ENCODE measurements at places on chromosomes 1 and 21.

DNA sequence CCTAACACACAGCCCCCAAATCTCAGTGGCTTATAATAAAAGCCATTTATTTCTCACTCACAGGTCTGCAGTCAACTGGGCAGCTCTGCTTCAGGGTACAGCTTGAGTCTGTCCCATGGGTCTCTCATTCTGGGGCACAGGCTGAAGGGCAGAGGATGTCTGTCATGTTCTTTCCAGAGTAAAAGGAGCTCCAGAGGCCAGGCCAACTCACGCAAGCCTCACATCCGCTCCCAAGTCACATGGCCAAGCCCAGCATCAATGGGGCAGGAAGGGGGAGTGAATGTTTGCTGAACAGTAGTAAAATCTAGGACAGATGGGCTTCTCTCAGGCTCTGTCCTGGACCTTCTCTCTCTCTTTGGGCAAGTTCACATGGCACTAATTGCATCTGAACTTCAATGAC lies 7.1 kb upstream of the SSBP3 start:
- peak; percentile 15 for DNase-seq

GRCh38 chr1:13756557-13757315 lies 56.7 kb downstream of the PRDM2 start:
- no peak for DNase-seq

DNA sequence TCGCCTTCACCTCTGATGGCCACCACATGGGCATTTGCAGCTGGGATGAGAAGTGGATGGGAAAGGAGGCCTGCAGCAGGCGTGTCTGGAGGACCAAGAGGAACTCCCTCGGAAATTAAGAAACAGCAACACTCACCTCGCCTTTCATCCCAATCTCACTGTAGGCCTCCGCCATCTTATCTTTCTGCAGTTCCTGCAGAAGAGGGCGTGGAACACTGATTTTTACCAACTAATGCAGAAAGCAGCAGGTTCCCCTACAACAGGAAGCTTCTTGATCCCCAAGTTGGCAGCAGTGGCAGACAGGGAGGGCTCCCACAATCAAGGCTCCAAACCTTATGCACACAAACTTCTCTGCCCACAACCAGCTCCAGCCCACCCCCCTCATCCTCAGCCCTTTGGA lies 84.4 kb downstream of the CD247 start:
- no peak for DNase-seq

GRCh38 chr1:111719135-111719534 lies 20.1 kb downstream of the INKA2 start:
- DNase-seq, result no peak

GRCh38 chr1:167882376-167882775 lies 31.6 kb downstream of the ADCY10 start:
- DNase-seq, result no peak

DNA sequence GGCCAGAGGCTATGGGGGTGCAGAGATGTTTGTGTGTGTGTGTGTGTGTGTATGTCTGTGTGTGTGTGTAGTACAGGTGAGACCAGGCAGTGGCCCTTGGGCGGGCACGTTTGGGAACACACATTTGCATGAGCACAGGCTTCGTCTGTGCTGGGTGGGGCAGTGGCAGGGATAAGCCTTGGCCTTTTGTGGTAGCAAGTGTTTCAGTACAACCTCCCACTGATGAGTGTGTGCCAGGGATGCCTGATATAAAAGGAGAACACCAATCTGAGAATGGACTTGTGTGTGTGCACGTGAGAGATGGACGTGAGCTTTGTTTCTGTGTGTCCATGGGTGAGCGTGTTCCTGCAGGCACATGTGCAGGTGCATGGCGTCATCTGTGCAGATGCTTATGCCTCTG lies 3.0 kb downstream of the NTRK1 start:
- no peak for DNase-seq

- no peak for DNase-seq
These were observed 145.1 kb upstream of the WNT4 start for GRCh38 chr1:22287946-22288520.

DNA sequence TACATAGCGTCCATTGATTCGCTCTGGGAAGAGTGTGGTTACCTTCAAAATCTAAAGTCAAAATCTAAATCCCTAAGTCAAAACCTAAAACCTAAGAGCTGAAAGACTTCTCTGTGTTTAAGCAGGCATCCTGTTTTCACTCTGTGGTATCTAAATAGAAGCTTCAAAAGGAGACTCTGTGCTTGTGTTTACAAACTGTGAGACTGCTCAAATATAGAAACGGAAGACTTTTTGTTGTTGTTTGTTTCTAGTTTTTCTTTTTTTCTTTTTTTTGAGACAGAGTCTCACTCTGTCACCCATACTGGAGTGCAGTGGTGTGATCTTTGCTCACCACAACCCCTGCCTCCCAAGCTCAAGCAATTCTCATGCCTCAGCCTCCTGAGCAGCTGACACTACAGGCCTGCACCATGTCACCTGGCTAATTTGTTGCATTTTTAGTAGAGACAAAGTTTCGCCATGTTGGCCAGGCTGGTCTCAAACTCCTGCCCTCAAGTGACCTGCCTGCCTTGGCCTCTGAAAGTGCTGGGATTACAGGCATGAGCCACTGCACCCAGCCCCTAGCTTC lies 425.9 kb downstream of the SMYD3 start:
- no peak for DNase-seq

DNA sequence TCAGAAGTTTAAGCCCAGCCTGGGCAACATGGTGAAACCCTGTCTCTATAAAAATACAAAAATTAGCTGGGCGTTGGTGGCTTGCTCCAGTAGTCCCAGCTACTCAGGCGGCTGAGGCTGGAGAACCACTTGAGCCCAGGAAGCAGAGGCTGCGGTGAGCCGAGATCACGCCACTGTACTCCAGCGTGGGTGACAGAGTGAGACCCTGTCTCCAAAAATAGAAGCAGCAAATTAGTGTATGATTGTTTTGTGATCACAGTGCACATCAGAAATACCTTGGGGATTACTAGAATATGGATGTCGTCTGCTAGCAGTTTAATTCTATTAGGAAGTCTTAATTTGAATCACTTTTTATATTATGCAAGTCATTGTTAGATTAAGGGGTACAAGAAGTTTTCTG lies 59.0 kb downstream of the ZBTB17 start:
- DNase-seq, result no peak

DNA sequence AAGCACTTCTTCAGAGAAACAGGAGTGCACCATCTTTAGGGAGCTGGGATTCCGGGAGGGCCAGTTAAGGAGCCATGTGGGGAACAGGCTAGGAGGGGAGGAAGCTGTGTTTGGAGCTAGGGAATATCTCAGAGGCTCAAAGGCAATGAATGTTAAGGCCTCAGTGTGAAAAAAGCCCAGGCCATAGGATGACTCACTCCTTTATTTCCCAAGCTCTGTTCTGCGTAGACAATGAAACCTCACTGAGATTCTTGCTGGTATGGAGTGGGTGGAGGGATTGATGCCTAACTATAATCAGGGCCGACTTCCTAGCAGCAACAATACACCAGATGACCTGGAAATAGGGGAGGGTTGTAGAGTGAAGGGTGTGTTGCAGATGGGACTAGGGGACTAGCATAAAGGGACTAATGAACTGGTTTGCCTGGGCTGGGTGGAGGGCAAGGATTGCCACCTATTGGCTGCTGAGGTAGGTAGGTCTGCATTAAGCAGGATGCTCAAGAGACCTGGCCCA lies 2.1 kb downstream of the GNAT2 start:
- peak; percentile 95 for DNase-seq

- DNase-seq, result no peak
These were observed 4.2 kb downstream of the RERE start for GRCh38 chr1:8813016-8813763.

- no peak for DNase-seq
These were observed 149.1 kb downstream of the PLPP3 start for GRCh38 chr1:56430141-56430839.

- DNase-seq, result no peak
These were observed 5.4 kb upstream of the NUAK2 start for GRCh38 chr1:205326812-205327466.

DNA sequence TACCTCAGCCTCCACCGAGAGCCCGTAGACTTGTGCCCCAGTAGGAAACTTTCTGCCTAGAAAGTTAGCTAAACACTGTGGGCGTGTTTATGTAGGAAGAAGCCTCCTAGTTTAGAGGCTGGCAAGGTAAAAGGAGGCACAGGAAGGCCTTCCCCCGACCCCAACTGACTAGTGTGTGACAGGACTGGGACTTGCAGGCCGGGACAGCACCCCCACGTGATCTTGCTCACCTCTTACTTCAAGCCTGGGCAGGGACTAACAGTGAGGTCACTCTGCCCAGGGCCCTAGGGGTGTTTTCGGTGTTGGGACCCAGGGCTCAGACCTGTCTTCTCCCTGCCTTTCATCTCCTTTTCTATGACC lies 392 bp upstream of the TAGLN2 start:
- DNase-seq, result no peak

GRCh38 chr1:180837020-180837419 lies 75.7 kb upstream of the KIAA1614 start:
- no peak for DNase-seq

DNA sequence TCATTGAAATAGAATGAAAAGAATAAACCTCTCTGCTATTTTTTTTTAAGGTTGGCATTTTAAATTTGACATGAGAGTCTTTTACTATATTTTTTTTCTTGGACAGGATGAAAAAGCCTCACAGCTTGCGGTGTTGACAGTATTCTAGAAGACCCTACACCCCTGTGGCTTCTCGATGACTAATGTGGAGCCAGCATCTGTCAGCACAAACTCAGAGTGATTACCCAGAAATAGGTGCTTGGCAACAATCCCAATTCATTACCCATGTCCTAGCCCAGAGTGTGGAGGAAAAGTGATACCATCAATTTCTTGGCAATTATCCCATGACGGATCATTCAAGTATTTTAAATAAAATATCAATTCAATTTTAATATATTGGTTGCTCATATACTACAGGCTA lies 186.8 kb upstream of the MAP1LC3C start:
- DNase-seq, result no peak

GRCh38 chr1:185393815-185394214 lies 76.8 kb upstream of the IVNS1ABP start:
- no peak for DNase-seq

DNA sequence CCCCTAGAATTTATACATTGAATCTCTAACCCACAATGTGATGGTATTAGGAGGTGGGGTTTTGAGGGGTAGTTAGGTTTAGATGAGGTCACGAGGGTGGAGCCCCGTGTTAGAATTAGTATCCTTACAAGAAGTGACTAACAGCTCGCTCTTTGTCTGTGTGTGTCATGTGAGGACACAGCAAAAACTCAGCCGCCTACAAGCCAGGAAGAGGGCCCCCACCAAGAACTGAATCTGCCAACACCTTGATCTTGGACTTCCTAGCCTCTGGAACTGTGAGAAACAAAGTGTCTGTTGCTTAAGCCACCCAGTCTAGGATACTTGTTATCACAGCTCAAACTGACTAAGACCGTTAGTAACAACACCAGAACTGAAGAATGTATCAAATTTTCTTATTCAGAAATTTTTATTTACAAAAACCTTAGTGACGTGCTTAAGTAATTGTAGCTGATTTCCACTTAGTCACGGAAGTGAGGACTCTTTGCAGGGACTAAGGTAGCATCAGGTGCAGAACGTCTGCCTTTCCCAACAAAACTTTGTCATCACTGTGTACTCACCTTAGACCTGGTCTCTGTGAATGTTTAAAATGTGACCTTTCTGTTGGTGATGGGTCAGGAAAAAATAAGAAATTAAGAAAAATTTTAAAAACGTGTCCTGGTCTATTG lies 24.5 kb upstream of the LRRC8C start:
- DNase-seq, result no peak

GRCh38 chr1:28986306-28986910 lies 72.0 kb downstream of the EPB41 start:
- peak; percentile 78 for DNase-seq

- no peak for DNase-seq
These were observed 31.6 kb downstream of the HYI start for GRCh38 chr1:43421976-43422750.

GRCh38 chr1:8239039-8239305 lies 78.9 kb upstream of the SLC45A1 start:
- DNase-seq, result no peak

- DNase-seq, result no peak
These were observed 20.8 kb downstream of the CAMK2N1 start for GRCh38 chr1:20465187-20465586.

DNA sequence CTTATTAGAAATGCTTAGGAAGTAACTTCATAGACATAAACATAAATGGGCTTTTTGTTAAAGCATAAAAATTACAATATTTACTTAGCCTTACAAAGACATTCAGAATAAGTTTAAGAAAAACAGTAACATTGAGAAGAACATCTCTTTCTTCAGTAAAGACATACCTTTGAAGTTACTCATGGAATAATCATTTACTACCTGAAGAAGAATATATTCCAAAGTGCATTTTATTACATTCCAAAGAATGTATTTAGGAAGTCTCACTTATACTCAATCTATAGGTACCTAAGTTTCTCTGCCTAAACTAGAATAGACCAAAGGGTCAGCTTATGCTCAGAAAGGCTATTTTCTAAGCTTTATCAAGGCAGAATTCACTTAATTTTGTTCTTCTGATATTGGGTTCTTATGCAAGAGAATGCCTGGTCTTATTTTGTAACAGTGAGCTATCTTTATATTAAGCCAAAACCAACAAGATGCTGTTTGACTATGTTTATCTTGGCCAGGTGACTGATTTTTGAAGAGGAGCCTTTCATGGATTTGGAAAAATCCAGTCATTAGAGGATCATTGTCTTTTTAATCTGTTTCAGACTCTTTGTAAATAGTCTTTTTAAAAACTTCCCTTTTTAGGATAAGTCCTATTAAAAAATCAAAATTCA lies 110.1 kb downstream of the OLFML2B start:
- no peak for DNase-seq

DNA sequence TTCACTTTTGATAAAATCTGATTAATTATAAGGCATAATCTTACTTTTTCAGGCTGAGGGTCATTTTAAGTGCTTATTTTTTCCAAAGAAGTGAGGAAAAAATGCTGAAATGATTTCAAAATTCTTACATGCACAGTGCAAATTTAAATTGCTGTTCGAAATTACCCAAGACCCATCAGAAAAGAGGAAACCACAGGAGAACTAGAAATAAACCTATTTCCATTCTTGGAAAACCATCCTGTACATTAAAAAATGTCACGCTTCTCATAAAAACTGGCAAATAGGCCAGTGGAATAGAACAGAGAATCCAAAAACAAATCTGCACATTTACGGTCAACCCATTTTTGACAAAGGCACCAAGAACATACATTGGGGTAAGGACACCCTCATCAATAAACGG lies 414.9 kb downstream of the SMYD3 start:
- DNase-seq, result peak; percentile 14

- DNase-seq, result no peak
These were observed 20.8 kb downstream of the TFF3 start for GRCh38 chr21:42294273-42294880.

GRCh38 chr1:66035616-66036245 lies 243.0 kb downstream of the PDE4B start:
- no peak for DNase-seq

DNA sequence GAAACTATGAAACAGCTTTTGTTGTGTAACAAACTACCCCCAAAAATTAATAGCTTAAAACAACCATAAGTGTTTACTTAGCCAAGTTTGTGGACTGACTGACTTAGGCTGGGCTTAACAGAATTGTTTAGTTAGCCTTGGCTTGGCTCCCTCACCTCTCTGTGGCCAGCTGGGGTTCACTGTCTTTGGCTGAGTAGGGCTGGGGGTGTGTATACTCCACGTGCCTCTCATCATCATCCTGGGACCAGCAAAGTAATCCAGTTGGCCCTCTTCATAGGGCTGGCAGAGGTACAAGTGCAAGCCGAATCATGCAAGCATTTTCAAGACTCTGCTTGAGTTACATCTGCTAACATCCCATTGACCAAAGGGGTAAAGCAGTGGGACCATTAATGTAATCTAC lies 252.3 kb downstream of the BRINP2 start:
- DNase-seq, result no peak
